Activated T-cell treated with anti-CD3 and anti-CD28 coated beads for 48 hours (primary cell): ENCODE measurements at places on chromosomes 3 and 15.

GRCh38 chr3:86244905-86245304 lies 746.0 kb downstream of the VGLL3 start:
- DNase-seq = no peak

GRCh38 chr3:156655819-156656550 lies 18.4 kb upstream of the TIPARP start:
- DNase-seq = no peak

DNA sequence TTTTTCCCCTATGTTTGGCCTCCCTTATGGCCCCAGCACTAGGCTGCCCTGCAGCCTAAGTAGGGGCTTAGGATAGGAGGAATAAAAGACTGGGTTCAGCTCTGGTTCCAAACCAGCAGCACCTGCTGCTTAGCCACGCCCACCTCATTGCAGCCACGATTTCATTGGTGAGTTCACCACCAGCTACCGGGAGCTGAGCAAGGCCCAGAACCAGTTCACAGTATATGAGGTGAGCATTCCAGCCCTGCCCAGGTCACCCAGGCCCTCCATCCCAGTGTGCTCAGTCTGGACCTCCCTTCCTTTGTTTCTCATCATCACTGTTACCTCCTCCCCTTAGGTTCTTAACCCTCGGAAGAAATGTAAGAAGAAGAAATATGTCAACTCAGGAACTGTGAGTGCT lies 11.5 kb downstream of the CPNE9 start:
- no peak for DNase-seq

DNA sequence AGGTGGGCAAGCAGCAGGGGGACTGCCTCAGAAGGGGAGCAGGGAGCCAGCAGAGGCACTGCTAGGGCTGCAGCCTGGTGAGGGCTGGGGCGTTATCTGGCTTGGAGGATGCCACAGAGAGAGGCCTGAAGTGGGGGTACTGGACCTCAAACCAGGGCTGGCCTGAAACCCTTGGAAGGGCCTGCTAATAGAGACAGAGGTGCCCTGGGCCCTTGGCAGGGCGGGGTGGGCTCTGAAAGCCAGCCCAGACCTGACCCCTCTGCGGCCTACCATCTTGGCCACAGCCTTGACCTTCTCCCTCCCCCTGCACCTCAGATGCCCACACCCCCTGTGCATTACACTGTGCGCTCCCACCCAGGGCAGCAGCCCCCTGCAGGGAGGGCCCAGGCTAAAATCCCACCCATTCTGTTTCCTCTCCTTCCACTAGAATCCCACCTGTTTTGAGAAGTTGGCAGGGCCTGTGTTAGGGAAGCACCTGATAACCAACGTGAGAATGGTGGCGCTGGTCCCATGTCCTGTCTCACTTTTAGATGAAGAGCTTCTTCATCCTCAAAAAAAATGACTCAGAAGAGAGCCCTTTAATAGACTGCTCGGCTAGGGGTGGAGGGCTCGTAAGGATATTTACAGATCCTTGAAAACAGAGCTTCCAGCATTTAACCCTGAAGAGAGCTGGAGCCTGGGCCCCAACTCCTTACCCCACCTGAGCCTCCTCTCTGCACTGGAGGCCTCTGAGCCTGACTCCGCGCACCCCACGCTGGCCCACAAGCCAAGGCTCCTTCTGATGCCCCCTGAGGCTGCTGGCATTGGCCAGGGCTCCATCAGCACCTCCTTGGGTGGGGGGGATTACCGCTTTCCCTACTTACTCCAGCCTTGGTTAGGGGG lies 29.8 kb downstream of the LOXL1 start:
- DNase-seq = no peak

DNA sequence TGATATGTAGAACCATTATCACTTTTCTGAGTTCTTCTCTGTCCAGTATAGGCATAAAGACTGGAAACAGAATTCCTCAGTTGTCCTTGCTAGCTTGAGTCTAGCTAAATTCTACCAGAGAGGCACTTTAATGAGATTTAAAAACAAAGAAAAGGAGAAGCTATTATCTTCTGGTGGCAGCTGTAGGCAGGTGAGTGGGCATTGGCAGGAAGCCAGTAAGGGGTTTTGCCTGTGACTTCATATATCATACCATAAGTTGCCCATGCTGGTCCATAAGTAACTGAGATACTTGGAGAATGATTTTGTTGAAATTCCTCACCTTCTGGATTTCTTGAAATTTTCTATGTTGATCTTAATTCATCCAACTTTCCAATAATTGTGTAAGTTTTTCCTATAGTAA lies 402.3 kb upstream of the TGFBR2 start:
- no peak for DNase-seq

DNA sequence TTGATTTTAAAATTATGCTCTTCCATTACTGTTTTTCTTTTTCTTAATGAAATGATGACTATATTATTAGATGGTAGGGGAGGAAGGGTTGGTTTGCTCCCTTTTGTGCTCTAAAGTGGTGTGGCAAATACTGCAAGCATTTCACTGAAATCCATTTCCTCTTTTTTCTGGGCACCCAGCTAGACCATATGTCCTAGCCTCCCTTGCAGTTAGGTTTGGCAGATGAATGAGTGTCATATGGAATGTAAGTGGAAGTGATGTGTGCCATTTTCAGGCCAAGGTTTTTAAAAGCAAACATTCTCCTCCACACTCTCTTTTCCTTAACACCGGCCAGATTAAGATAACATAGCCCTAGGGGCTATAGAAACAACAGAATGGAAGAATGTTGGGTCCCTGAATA lies 363.0 kb downstream of the FGF12 start:
- DNase-seq = no peak

- DNase-seq = no peak
Measured at GRCh38 chr15:92457471-92458041, 63.9 kb downstream of the ST8SIA2 start.

GRCh38 chr3:135090020-135090717 lies 295.1 kb downstream of the EPHB1 start:
- no peak for DNase-seq

DNA sequence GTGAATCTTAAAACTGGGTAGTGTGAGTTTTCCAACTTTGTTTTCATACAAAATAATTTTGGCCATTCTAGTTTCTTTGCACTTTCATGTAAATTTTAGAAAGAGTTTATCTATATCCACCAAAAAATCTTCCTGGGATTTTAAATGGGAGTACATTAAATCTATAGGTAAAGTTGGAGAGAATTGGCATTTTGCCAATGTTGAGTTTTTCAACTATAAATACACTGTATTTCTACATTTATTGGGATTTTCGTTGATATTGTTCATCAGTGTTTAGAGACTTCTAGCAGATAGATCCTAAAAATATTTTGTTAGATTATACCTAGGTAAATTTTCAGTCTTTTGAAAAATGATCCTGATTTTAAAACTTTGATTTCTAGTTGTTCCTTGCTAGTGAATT lies 83.1 kb upstream of the CCDC54 start:
- DNase-seq = no peak

- DNase-seq = no peak
Measured at GRCh38 chr3:73419179-73419803, 205.4 kb downstream of the PDZRN3 start.

DNA sequence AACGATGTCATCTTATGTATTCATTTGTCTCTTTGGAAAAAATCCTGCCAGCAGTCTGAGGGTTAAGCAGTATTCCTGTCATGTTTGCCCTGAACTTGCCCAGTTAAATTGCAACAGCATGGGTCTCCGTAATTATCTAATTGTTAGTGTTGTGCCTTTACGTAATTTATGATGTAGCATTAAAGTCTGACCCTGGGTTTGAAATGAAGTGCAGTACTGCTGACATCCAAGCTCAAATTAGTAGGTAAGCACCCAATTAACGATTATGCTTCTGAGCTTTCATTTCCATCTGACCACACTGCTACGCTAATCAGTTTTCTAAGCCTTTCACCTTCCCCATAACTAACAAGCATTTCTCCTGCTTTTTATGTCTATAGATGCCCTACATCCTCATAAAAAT lies 241.8 kb downstream of the ARRDC4 start:
- no peak for DNase-seq

DNA sequence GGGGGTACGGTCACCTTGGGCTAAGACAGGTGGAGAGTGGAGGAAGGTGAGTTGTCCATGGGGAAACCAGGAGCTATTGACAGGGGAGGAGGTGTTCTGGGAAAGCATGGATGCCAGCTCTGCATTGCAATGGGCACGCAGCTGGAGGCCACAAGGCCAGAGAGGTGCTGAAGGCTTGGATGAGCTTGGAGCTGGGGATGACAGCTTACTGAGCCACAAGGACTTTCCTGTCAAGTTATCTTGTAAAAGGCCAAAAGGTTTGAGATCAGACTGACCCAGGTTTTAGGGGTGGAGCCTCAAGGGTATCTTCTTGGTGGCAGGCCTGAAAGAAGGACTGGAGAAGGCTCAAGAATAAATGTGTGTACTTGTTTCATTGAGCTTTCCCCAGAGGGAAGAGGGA lies 115.2 kb downstream of the ASB7 start:
- no peak for DNase-seq

DNA sequence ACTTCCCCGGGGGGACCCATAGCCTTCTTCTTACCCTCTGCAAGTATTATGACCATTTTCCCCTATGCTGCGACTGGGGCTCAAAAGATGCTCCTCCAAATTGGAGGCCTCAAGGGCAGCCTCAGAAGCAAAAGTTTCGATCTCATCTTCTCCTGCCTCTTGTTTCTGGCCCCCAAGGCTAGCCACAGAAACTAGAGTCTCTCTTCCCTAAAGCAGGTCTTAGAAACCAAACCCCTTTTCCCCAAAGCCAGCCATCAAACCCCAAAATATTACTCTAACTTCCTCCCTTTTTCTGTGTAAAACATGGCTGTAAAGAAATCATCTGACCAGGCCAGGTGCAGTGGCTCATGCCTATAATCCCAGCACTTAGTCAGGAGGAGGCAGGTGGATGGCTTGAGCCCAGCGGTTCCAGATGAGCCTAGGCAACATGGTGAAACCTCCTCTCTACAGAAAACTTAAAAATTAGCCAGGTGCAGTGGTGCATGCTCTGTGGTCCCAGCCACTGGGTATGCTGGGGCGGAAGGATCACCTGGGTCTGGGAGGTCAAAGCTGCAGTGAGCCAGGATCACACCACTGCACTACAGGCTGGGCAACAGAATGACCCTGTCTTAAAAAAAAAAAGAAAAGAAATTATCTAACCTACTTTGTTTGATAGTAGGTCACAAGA lies 36.7 kb upstream of the MFGE8 start:
- DNase-seq = no peak

- no peak for DNase-seq
Measured at GRCh38 chr15:85500060-85500708, 119.8 kb downstream of the AKAP13 start.

GRCh38 chr15:95405447-95405846 lies 925.1 kb upstream of the NR2F2 start:
- DNase-seq = no peak

DNA sequence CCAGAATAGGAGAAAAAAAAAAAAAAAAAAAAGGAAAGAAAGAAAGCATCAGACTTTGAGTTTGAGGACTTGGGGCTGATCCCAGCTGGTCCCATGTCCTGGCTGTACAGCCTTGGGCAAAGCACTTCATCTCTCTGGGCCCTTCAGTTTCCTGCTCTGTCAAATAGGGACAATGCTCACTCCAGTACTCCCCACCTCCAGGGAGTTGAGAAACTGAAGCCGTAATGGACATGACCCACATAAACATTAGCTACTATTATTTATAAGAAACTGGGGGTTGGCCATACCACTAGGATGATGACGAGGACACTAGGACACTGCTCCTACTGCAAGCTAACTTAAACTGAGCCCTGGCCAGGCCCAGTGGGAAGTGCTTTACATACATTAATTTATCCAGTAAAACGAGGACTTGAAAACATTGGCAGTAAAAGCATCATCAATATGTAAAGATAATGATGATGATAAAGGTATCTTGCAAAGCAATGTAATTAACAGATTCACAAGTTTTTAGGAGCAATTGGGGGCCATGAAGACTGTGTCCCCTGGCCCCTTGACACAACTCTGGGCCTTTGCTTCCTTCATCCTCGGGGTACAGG lies 22.9 kb upstream of the SMAD6 start:
- DNase-seq = no peak

- DNase-seq = no peak
Measured at GRCh38 chr3:45980229-45980813, 15.3 kb downstream of the FYCO1 start.

- DNase-seq = no peak
Measured at GRCh38 chr3:42189001-42189460, 77.0 kb downstream of the CCK start.

DNA sequence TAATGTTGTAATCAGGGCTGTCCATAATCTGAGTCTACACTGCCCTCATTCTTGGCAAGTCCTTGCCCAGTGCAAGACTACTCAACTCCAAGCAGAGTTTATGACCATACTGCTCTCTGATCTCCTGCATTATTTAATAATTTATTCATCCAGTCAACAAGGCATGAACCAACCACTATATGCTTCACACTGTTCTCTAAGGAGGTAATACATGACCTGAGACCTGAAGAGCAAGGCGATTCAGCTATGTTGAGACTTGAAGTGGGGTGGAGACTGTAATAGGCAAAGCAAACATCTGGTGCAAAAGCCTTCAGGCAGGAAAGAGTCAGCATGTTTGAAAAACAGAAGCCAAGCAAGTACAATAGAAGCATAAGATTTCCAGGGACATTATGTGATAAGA lies 1362.8 kb downstream of the ROBO2 start:
- no peak for DNase-seq

DNA sequence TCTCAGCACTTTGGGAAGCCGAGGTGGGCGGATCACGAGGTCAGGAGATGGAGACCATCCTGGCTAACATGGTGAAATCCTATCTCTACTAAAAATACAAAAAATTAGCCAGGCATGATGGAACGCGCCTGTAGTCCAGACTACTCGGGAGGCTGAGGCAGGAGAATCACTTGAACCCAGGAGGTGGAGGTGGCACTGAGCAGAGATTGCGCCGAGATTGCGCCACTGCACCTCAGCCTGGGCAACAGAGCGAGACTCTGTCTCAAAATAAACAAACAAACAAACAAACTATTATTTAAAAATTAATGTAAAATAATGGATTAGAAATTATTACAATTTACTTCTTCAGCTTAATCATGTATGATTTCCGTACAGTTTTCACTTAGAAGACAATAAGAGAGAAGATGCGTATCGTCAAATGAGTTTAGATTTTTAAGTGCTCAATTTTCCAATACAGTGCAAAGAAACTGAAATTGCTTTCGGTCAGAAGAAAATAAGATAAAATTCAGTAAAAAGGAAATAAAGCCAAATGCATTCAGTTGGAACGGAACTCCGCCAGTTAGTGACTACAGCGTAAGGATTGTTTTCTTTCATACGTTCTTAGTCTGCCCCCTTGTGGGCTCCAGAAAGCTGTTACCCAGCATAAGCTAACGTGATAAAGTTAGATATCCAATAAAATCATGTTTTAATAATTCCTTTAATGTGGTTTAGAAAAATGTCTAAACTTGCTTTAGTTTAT lies 24.8 kb downstream of the AADAC start:
- DNase-seq = no peak

DNA sequence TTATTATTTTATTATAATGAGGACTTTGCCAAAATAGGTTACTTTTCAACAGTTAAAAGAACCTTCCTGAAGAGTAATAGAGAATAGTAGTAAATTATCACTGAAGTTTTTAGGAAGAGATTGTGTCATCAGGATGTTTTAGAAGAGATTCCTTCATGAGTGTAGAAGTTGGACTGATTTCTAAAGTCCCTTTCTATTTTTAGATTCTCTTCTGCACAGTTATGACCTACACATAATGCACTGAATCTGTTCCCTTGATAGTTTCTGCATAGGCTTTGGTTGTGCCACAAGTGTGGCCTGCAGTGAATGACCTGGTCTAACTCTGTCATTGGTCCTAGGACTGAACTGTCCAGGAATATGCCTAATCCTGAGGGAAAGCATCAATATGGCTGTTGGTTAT lies 23.9 kb downstream of the SLC35A5 start:
- DNase-seq = no peak
